KG1 (cell line): ENCODE measurements at places on chromosomes 11 and 22.

GRCh38 chr11:68539395-68539794 lies 78.8 kb downstream of the PPP6R3 start:
- no peak for DNase-seq

- no peak for DNase-seq
These were observed 35.7 kb upstream of the USP47 start for GRCh38 chr11:11806074-11806473.

DNA sequence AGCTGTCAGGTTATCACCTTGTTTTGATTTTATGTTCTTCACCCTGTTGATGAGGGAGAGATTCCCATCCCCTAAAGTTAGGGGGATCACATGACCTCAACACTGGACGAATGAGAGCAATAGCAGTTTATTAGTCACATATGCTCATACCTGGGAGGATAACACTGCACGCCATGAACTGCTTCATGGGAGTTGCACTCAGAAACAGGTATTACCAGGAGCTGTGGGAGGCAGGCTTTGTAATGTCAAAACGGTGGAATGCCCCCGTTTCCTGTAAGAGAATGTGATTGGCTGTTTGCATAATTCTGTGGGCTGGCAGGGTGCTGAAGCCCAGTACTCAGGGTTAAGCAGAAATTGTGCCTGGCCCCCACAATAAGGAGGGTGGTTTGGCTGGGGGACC lies 3.2 kb upstream of the THY1 start:
- DNase-seq: no peak

- DNase-seq: peak; percentile 58
These were observed 581 bp upstream of the AP5B1 start for GRCh38 chr11:65781152-65781961.

DNA sequence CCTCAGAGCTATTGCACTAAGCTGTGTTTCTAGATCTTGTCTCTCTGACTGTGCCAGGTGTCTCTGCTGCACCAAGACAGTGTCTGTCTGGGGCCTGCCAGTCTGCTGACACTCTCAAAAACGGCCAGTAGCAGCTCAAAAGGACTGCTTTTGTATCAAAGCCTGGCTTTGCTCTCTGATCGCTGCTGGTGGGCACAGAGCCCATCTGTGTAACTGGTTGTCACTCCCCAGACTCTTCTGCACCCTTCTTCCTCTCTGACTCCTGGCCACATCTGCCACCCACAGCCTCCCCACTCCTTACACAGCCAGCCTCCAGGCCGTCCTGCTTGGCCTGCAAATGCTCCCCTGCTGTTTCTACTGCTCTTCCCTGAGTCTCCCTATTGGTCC lies 26.5 kb downstream of the MED15 start:
- no peak for DNase-seq
